A549 treated with dexamethasone at 1 μM for 4 hours (cell line): ENCODE measurements at places on chromosomes 1 and 21. TPM values are rescaled to one million over a fixed set of nuclear protein-coding genes. Genes with fewer than 3 reads are reported as not detected.

GBP2 gene
- 0.71 to 1.1 TPM (median 0.88 TPM) in 5 replicates for total RNA-seq

ZNF695 gene
- 2.0 to 2.7 TPM (median 2.5 TPM) in 5 replicates for total RNA-seq

FMOD gene
- 0.02 to 0.04 TPM (median 0.03 TPM) in 3 of 5 replicates, not detected in the others for total RNA-seq

RNU1-4 gene
- 10.6 TPM in 1 of 5 replicates, not detected in the others for total RNA-seq

HHIPL2 gene
- 9.2 to 12.0 TPM (median 10.2 TPM) in 5 replicates for total RNA-seq

TMPRSS15 gene
- not detected in 5 replicates for total RNA-seq

THEMIS2 gene
- total RNA-seq, result 0.49 to 0.98 TPM (median 0.72 TPM) in 5 replicates

LIN28A gene
- not detected in 5 replicates for total RNA-seq

CRNN gene
- total RNA-seq, result not detected in 5 replicates

RNF186 gene
- not detected in 5 replicates for total RNA-seq

TCHHL1 gene
- not detected in 5 replicates for total RNA-seq

TBX19 gene
- 0.51 to 0.71 TPM (median 0.67 TPM) in 5 replicates for total RNA-seq

COL8A2 gene
- 0.07 to 0.24 TPM (median 0.14 TPM) in 5 replicates for total RNA-seq

SPRR2G gene
- total RNA-seq, result not detected in 5 replicates

DIRAS3 gene
- 0.63 to 1.3 TPM (median 1.1 TPM) in 5 replicates for total RNA-seq

TEX38 gene
- total RNA-seq, result not detected in 5 replicates

HTR6 gene
- total RNA-seq, result 0.08 to 0.28 TPM (median 0.19 TPM) in 5 replicates

RGS16 gene
- 0.16 to 0.21 TPM (median 0.18 TPM) in 5 replicates for total RNA-seq

C1orf226 gene
- 0.64 to 0.92 TPM (median 0.76 TPM) in 5 replicates for total RNA-seq

SLC41A1 gene
- total RNA-seq, result 20.9 to 23.7 TPM (median 22.3 TPM) in 5 replicates

ST6GALNAC3 gene
- total RNA-seq, result 0.21 to 1.1 TPM (median 0.64 TPM) in 5 replicates

LMOD1 gene
- not detected in 5 replicates for total RNA-seq

DCST1 gene
- 0.05 to 0.06 TPM (median 0.06 TPM) in 3 of 5 replicates, not detected in the others for total RNA-seq

SPRR3 gene
- total RNA-seq, result not detected in 5 replicates

TLCD4 gene
- total RNA-seq, result 6.3 to 15.6 TPM (median 11.1 TPM) in 5 replicates

TDRD5 gene
- 0.04 to 0.07 TPM (median 0.05 TPM) in 4 of 5 replicates, not detected in the other for total RNA-seq

TAS1R1 gene
- not detected in 5 replicates for total RNA-seq

LYPD8 gene
- total RNA-seq, result 0.08 to 0.12 TPM (median 0.11 TPM) in 4 of 5 replicates, not detected in the other

LDLRAD2 gene
- 0.02 to 0.12 TPM (median 0.02 TPM) in 4 of 5 replicates, not detected in the other for total RNA-seq
